ENCODE measurements at places on chromosomes 3 and 15.

- DNase-seq: no peak
These were observed 3.8 kb upstream of the LMOD3 start for GRCh38 chr3:69126216-69126615.

DNA sequence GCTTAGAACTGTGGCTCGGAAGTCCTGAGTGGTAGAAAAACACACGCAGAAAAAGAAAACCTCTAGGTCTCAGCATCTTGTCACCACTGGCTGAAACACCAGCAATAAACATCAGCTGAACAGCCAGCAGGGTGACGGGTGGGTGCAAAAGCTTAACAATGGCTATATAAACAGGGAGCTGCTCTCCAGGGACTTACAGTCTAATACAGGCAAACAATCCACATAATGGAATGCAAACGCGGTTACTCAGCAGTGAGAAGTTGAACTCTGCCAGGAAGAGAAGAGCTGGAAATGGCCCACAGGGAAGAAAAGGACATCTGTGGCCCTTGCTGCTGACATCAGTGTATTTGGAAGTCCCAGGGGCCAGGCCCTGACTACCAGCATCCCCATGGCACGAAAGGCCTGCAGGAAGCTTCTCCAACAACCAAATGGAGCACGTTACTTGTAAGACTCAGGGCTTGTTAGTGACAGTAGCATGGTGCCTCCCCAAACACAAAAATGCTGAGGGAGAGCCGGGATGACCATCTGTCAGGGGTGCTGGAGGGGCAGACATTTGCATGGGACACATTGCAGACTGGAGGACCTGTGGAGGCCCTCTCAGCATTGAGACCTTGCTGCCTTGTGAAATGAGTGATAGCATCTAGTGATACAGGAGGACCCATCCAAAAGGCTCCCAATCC, 3.0 kb downstream of the HEG1 start:
- peak; percentile 32 for DNase-seq

GRCh38 chr3:169186596-169186995, 476.9 kb downstream of the MECOM start:
- no peak for DNase-seq

DNA sequence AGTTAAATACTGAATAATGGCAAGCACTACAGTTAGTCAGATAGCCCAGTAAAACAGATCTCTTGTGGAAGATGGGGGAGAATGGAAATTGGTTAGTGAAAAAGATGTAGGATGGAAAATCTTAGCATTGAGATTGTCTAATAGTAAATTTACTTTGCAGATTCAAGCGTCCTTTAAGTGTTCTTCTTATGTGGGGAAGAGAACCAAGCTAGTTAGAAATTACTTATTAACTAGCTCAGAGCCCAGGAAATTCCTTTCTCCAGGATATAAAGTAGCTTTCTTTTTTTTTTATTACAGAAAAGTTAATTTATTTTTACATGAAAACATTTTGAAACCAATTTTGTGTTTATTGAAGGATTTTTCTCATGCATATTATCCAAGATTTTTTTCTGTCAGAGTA, 36.7 kb downstream of the TIPARP start:
- DNase-seq: no peak

- DNase-seq: peak; percentile 73
These were observed 15.0 kb upstream of the FBLN2 start for GRCh38 chr3:13533885-13534301.
